ENCODE measurements at places on chromosomes 1 and 21. TPM values are rescaled to one million over a fixed set of nuclear protein-coding genes. Genes with fewer than 3 reads are reported as not detected.

The DUSP10 gene
- total RNA-seq: 118 TPM

The FMO3 gene
- not detected for total RNA-seq

The SPATC1L gene
- 0.26 TPM for total RNA-seq

The OLIG2 gene
- total RNA-seq: not detected

The C1orf56 gene
- total RNA-seq: 1.5 TPM

The PDE4B gene
- total RNA-seq: 3.8 TPM

The CD5L gene
- not detected for total RNA-seq

The RSPH1 gene
- total RNA-seq: 0.32 TPM

The TSSK3 gene
- 1.6 TPM for total RNA-seq

The PDZK1IP1 gene
- 1.8 TPM for total RNA-seq

The LCE6A gene
- not detected for total RNA-seq

The ERICH3 gene
- not detected for total RNA-seq

The ZNF672 gene
- 22.5 TPM for total RNA-seq

The OR14K1 gene
- not detected for total RNA-seq

The GPR37L1 gene
- total RNA-seq: not detected

The NTRK1 gene
- total RNA-seq: not detected

All from mammary epithelial cell (primary cell).